Activated CD4-positive, alpha-beta T cell treated with anti-CD3 and anti-CD28 coated beads, Interleukin-2, amount 10 ng/mL, durations not matched to agents 7 days and 5 days (primary cell): ENCODE measurements at places on chromosomes 16 and 17. TPM values are rescaled to one million over a fixed set of nuclear protein-coding genes. Genes with fewer than 3 reads are reported as not detected.

DNA sequence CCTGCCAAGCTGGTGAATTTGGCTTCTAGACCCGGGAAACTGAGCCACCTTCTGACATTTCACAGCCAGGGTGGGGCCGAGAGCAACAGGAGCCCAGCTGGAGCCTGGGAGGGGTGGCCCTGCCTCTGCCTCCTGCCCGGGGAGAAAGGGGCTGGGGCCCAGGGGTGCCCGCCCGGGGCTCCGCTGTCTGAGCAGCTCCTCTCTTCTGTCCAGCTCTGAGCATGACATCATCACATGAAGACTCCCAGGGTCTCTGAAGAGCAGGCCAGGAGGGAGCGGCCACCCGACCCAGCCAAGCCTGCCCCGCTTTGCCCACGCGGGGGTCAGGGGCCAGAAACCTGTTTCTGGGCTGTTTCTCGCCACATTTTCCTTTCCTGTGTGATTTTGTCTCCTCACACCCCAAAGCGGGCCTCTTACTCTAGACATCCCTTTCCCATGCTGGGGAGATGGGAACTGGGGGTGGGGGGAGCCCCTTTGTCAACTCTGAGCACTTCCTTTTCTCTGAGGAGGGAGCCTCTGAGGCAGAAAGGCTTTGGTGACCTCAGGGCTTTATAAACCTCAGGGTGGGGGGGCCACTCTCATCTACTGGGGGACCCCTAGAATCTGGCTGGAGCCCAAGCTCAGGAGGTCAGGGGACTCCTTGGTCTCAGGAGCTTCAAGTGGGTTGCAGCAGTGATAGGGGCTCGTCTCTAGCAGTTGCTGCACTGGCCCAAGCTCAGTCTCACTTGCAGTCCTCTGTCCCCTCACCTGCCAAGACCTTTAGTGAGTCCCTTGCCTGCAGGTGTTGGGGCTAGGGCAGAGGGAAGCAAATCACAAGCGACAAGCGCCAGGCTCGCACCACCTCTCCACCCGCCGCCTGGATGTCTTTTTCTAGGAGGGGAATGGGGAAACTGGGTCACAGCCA lies 7.6 kb downstream of the UBALD2 start:
- DNase-seq: peak; percentile 52

DNA sequence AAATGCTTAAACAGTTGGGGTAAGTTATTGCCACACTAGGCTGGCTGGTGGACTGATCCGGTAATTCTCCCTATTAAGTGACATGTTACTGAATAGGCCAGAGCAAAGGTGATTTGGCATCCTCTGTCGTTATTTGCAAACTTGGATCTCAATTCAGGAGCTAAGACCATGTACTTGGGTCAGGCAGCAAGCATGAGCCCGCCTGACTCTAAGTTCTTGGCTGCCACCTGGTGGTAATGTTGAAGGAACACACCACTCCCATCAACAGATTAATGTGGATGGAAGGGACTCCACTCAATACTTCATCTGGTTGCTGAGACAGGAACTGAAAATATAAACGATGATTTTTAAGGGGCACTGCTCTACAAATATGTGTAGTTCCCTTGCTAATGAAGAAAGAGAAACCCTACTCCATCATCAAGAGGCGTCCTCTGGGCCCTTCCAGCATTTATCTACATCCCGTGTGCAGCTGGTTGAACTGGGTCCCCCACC lies 70.8 kb downstream of the EMP2 start:
- DNase-seq: peak; percentile 81

DNA sequence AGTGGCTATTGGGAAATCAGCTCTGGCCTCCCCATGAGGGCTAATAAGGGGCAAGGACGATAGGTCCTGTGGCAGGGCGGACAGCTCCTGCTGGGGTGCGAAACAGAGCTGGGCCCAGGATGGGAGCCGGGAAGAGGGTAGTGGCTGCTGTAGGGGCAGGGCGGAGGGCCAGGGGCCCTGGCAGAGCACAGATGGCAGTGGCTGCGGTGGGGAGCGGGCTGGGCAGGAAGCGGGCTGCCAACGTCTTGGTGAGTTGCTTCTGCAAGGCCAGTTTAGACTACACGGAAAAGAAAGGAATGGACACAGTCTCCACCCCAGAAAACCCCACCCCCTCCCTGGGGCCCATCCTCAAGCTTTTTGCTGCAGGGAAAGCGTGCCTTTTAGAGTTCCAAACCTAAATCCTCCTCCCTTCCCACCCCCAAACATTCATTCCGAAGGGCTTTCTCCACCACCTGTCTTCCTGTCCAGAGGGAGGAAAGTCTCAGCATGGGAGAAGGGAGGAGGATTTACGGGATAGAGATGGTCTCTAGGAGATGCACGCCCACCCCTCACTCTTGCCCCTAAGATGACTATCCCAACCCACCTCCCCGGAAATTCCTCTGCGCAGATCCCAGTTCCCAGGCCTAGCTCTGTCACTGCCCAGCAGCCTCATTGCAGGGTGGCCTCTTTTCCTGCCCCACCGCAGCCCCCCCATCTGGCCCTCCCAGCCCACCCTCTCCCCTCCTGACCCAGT lies 7.1 kb downstream of the NKIRAS2 start:
- DNase-seq: no peak

DNA sequence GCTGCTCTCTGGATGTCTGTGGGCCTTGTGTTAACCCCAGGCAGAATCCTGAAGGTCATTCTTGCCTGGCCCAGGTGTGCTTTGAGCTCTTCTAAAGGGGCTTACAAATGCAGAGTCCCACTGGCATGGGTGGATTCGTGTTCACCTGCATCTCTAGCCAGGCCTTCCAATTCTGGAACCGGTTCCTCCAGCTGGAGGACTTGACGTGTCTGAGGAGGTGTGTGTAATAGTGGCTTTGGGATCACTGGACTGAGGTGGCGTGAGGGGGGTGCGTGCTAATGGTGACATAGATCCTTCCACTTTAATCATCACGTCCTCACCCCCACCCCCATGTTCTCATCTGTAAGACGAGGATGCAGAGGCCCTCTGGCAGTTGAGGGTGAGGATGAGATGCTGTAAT lies 4.8 kb downstream of the GSE1 start:
- DNase-seq: no peak

- no peak for DNase-seq
Measured at GRCh38 chr16:6446370-6446769, 886.3 kb upstream of the RBFOX1 start.

Gene UMOD
- total RNA-seq: not detected

Gene RNF222
- 0.12 TPM for total RNA-seq

Gene GUCY2D
- not detected for total RNA-seq

- DNase-seq: no peak
Measured at GRCh38 chr16:25143928-25144327, 32.4 kb downstream of the LCMT1 start.

Gene HSD17B2
- total RNA-seq: not detected

DNA sequence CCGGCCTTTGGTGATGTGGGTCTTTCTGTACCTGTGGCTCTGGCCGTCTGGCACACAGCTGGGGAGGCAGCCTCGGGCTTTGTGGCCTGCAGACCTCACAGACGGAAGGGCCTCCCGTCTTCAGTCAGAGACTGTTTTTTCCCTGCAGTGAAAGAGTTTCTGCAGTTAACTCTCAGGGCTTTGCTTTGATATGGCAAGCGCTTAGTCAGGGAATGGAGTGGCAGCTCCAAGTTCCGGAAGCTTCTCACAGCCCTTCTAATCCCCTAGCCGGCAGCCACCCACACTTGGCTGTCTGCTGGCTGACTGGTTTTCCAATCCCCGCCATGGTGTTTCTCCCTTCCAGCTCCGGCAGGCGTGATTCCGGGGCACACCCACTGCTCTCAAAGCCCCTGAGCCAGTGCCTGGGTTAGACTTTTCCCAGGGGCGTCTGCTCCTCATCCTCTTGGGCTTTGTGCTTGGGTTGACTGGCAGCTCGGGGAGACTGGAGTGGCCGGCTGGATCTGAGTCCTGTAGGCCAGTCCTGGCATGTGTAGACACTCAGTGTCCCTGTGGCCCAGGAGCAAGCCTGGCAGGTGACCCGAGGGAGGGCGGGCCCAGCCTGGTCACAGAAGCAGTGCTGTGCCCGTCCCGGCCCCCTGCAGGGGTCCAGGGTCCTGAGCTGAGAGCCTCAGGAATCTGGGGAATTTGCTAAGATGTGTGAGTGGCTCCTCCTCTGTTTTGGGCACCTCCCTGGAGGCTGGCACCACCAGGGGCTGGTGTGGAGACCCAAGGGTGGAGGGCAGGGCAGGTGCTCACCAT lies 29.9 kb downstream of the BAIAP2 start:
- no peak for DNase-seq

Gene MYH1
- not detected for total RNA-seq

GRCh38 chr17:77842528-77843147 lies 115.9 kb upstream of the TNRC6C start:
- no peak for DNase-seq

GRCh38 chr16:28010671-28011070 lies 52.8 kb downstream of the GSG1L start:
- no peak for DNase-seq

Gene DNAI2
- 1.3 TPM for total RNA-seq

DNA sequence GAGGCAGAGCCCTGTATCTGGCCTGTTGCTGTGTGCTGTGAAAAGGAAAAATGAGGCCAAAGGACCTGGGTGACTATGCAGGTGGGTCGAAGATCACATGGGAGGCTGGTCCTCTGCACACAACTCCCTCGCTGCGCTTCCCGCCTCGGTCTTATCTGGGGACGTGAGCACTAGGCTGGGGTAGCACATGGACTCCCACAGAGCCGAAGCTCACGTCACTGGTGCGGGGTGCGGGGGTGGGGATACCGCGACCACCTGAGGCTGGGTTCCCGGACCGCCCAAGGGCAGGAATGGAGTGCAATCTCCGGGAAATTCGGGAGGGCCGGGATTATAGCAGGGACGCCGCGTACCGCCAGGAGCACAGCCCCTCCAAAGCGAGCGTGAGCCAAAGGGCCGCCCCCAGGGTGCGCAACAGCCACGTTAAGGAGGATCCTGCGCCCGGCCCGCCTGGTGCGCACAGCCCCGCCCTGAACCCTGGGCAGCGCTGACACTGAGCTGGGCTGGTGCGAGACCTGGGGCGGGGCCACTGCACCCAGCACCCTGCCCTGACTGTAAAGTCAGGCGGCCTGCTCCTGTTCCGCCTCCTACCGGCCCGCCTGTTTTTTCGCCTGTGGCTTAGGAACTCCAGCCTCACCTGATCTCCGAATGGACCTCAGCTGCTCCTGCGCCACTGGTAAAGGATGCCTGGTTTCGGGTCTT lies 4.8 kb downstream of the MT1A start:
- DNase-seq: peak; percentile 81

Gene AANAT
- not detected for total RNA-seq

Gene KRTAP2-2
- total RNA-seq: not detected

GRCh38 chr17:45414990-45415881 lies 17.4 kb downstream of the ARHGAP27 start:
- DNase-seq: no peak

Gene PRDM7
- total RNA-seq: not detected

Gene KCNJ18
- total RNA-seq: not detected

- DNase-seq: peak; percentile 91
Measured at GRCh38 chr17:7833795-7834541, at the start of gene KDM6B. Gene KDM6B, plus strand, starts transcription at chr17:7834217. Its CDS starts 11,338 bp downstream, at chr17:7845555.

Gene ARHGDIG
- not detected for total RNA-seq

DNA sequence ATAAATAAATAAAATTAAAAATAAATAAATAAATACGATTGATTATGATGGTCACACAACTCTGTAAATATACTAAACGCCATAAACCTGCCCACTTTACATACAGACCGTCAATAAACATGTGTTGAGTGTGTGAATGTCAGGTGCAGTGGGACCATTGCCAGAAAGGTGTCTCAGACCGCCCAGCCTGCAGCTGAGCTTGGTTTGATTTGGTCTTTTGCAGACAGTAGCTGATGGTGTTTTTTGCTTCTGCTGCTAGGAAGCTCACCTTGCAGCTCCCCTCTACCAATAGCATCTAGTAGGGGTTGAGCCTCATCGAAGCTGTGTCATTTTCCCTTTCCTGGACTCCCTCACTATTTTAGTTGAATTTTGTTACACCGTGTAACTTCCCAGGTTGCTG lies 23.5 kb downstream of the UBALD1 start:
- no peak for DNase-seq

Gene ANKFN1
- not detected for total RNA-seq

GRCh38 chr17:83013779-83014117 lies 65.7 kb upstream of the METRNL start:
- DNase-seq: no peak

Gene KRTAP4-9
- total RNA-seq: not detected

GRCh38 chr16:71255721-71256120 lies 25.2 kb upstream of the HYDIN start:
- no peak for DNase-seq

GRCh38 chr17:34146440-34147043 lies 108.5 kb upstream of the CCL2 start:
- DNase-seq: peak; percentile 77

GRCh38 chr17:40290629-40291280 lies 3.1 kb downstream of the CDC6 start:
- peak; percentile 73 for DNase-seq

DNA sequence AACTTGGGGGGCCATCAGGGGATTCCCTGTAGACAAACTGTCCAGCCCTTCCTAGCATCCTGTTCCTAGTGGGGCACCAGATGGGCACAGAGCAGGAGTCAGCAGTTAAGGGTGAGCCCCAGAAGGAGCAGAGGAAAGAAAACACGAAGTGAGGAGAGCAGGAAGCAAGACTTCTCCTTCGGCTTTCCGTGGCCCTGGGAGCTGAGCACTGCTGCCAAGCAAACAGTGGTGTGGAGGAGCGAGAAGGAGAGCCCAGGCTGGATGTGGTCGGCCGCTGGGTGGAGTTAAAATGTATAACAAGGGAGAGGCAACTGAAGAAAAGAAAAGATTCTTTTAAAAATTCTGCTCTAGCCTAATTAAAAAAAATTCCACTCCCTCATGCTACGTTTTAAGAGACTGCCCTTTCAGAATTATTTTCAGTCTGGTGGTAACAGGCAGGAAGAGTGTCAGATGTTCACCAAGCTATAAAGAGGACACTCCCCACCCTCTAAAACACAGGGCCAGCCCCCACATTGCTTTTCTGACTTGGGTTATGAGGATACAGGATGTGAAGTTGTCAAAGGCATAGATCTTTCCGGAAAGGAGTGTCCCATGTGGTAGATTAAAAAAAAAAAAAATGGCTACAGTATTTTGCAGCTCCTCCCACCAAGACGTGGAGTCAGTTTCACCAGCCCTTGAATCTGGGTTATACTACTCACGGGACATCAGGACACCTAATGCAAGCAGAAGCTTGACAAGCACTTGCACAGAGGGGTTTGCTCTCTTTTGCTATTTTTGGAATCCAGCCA lies 74.9 kb upstream of the ZFHX3 start:
- peak; percentile 43 for DNase-seq

DNA sequence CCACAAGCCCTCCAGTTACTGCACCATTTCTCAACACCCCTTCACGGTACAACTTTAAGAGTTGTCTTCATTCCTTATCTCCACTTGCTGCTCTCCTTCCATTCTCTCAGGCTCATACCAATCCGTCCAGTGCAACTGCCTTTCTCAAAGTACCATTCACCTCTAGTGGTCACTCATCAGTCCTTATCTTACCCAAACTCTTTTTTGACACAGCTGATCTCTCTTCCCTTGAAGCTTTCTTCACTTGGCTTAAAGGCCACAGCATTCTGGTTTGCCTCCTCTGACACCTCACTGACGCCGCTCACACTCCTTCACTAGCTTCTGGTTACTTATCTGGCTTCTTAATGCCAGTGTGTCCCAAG lies 24.9 kb downstream of the UBE2G1 start:
- no peak for DNase-seq

GRCh38 chr17:62090021-62090824 lies 25.1 kb upstream of the MED13 start:
- DNase-seq: no peak
